ENCODE measurements at places on chromosomes 4 and X.

DNA sequence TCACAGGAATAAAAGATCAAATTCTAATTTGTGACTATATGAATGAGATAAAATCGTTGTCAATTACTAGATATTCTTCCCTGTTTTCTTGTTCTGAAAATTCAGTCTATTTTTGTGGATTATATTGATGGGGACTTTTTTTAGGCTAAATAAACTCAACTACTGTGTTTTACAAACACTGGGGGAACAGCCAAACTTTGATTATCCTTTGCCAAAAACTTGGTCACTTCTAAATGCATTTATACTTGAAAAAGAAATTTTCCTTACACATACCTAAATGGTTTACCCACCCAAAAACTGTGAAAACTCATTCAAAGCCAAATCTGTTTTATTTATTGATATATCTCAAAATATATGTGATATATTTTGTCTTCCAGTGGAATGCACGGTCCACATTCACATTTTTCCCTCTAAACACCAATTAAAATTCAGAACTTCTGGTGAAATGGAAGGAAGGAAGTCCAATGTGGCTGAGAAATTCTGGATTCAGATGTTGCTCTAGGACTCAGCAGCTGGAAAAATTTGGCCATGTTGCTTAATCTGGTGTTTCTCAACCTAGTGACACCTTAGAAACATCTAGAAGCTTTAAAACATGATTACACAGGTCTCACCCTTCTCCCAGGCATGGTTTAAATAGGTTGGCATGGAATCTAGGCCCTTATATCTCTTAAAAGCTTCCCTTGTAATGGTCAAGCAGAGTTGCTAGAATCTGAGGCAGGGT, 28.6 kb upstream of the ARHGAP24 start:
- DNase-seq, result no peak

DNA sequence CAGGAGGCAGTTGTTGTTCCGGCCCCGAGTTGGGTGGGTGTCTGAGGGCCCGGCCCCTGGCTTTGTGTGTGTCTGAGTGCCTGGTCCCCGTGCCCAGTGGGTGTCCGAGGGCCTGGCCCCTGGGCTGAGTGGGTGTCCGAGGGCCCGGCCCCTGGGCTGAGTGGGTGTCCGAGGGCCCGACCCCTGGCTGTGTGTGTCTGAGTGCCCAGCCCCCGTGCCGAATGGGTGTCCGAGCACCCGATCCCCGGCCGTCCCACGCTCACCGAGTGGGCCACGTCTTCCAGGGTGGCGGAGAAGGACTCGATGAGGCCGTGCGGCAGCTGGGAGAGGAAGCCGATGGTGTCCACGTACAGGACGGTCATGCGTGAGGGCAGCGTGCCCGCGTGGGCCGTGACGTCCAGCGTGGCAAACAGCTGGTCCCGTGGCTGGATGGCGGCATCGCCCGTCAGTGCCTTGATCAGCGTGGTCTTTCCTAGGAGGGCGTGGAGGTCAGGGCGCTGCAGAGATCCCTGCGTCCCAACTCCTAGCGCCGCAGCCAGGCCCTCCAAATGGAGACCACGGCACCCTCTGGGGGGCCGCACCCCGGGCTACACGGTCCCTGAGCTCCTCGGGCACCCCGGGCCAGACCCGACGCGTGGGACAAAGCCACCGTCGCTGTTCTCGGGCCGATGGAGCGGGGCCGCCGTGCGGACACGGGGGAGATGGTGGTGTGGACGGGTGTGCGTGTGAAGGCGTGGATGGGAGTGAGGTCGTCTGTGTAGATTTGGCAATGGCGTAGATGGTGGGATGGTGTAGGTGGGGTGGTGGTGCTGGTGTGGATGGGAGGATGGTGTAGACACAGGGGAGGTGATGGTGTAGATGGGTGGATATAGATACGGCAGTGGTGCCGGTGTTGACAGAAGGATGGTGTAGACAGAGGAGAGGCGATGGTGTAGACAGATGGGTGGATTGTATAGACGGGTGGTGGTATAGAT, 7.2 kb downstream of the GTPBP6 start:
- DNase-seq, result no peak

GRCh38 chr4:87525636-87526295, 3.4 kb downstream of the SPARCL1 start:
- DNase-seq, result no peak

- no peak for DNase-seq
These were observed 47.8 kb upstream of the SETD7 start for GRCh38 chr4:139603576-139604410.

GRCh38 chr4:69330345-69331047, 50.2 kb downstream of the UGT2B28 start:
- no peak for DNase-seq

GRCh38 chr4:120517966-120518365, 404.6 kb downstream of the PRDM5 start:
- no peak for DNase-seq

- no peak for DNase-seq
These were observed 206.5 kb downstream of the PCDH10 start for GRCh38 chr4:133355633-133356032.

DNA sequence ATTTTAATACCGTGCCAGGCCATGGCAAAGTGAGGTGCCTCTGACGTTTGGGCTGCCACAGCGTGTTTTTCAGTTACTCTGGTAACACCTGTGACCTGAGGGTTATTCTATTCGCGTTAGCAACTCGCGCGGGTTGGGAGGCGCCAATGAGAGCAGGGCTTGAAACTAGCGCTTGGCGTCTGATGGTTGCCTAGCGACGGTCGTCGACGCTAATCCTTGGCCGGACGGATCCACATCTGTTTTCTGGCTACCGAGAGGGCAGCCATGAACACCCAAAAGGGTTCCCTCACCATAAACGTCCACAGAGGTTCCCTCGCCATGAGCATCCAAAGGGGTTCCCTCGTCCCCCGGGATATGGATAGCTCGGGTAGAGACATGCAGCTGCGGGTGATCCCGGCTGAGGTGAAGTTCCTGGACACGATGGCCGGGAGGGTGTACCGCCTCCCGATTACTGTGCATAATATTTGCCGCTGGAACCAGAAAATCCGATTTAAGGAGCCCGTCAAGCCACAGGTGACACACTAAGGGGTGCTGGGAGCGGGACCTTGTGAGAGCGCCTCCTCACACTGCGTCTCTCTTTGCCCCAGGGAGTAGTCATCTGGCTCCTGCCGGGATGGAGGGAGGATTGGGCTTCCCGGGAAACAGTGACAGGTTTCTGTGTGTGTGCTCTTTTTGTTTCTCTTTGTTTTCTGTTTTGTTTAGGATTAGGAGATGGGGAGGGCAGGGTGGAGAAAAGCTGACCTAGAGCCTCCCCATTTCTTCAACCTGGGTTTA, at the start of gene CFAP47:
CFAP47 (plus strand) TSS at position 199 of the 774 bp plus-strand sequence; CDS start at position 265, 66 bp downstream.
- DNase-seq, result no peak

DNA sequence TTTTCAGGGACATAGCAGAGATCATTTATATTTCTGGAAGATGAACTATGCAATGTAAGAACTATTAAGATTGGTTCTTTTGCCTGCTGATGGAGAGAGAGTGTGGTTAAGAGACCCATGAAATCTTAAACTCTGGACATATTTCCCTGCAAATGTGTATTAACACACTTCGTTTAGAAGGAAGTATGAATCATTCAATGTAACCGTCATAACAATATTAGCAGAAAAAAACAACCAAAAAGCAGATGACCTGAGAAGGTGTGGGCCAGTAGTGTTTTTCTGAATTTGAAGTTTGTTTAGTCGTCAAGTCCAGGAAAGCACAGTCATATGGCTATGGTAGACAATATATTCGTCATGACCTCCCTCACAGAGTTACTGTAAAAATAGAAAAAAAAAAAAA, 2.5 kb upstream of the TMPRSS11D start:
- no peak for DNase-seq

All from activated CD4-positive, alpha-beta T cell treated with anti-CD3 and anti-CD28 coated beads, Interleukin-2, amount 50 U/mL, for 1 hour (primary cell).